H1 (cell line): ENCODE measurements at places on chromosomes 4 and X. TPM values are rescaled to one million over a fixed set of nuclear protein-coding genes. Genes with fewer than 3 reads are reported as not detected.

The ITIH6 gene
- not detected in 2 replicates for total RNA-seq

The LRBA gene
- total RNA-seq = 77.2 and 83.2 TPM in 2 replicates

The G6PD gene
- total RNA-seq = 55.1 and 61.7 TPM in 2 replicates

The CLGN gene
- 3.1 and 3.2 TPM in 2 replicates for total RNA-seq

The RNF128 gene
- 2.0 TPM in 2 replicates for total RNA-seq

The KIT gene
- total RNA-seq = 24.8 and 27.7 TPM in 2 replicates

The MSX1 gene
- total RNA-seq = not detected in 2 replicates

The MID2 gene
- 1.6 and 1.7 TPM in 2 replicates for total RNA-seq

The PROM1 gene
- total RNA-seq = 59.7 and 65.4 TPM in 2 replicates

The FHIP1A gene
- total RNA-seq = 75.2 and 76.3 TPM in 2 replicates

The DMRTC1 gene
- not detected in 2 replicates for total RNA-seq

The FOXR2 gene
- total RNA-seq = not detected in 2 replicates

The SYAP1 gene
- total RNA-seq = 20.3 and 22.8 TPM in 2 replicates

The ZAR1 gene
- total RNA-seq = 0.36 and 0.78 TPM in 2 replicates

The CCDC149 gene
- 5.6 and 5.8 TPM in 2 replicates for total RNA-seq

The NDP gene
- total RNA-seq = 0.29 and 0.82 TPM in 2 replicates

The F8A2 gene
- not detected in 2 replicates for total RNA-seq

The DCAF12L1 gene
- total RNA-seq = 4.5 and 5.3 TPM in 2 replicates

The EPHA5 gene
- total RNA-seq = 0.10 and 0.11 TPM in 2 replicates

The GAGE12D gene
- not detected in 2 replicates for total RNA-seq

The PWWP3B gene
- total RNA-seq = 0.61 and 0.86 TPM in 2 replicates

The CNOT6L gene
- total RNA-seq = 21.9 and 22.4 TPM in 2 replicates

The NSD2 gene
- 129 TPM in 2 replicates for total RNA-seq

The TSR2 gene
- 44.2 and 49.4 TPM in 2 replicates for total RNA-seq

The ABRAXAS1 gene
- total RNA-seq = 28.6 and 32.1 TPM in 2 replicates

The EDA gene
- 10.1 and 10.5 TPM in 2 replicates for total RNA-seq

The BTC gene
- 0.11 TPM in 1 of 2 replicates, not detected in the other for total RNA-seq

The BTK gene
- 0.20 TPM in 1 of 2 replicates, not detected in the other for total RNA-seq

The FGFR3 gene
- total RNA-seq = 19.5 TPM in 2 replicates

The ETDB gene
- total RNA-seq = not detected in 2 replicates

The ABLIM2 gene
- total RNA-seq = 2.8 and 3.0 TPM in 2 replicates

The SPANXN3 gene
- not detected in 2 replicates for total RNA-seq

The GLRA3 gene
- total RNA-seq = not detected in 2 replicates

The DCAF12L2 gene
- 0.99 and 1.1 TPM in 2 replicates for total RNA-seq

The PRDM8 gene
- 0.10 TPM in 1 of 2 replicates, not detected in the other for total RNA-seq

The HSFX3 gene
- total RNA-seq = not detected in 2 replicates

The SLC49A3 gene
- 5.7 and 8.8 TPM in 2 replicates for total RNA-seq

The VCX3A gene
- total RNA-seq = 0.46 and 0.63 TPM in 2 replicates

The HTRA3 gene
- total RNA-seq = 2.9 and 3.2 TPM in 2 replicates

The SERPINA7 gene
- total RNA-seq = not detected in 2 replicates

The MAGEE2 gene
- not detected in 2 replicates for total RNA-seq
